NCI-H2171 treated with DMSO at 0.1 percent for 48 hours (cell line): ENCODE measurements at places on chromosomes 13 and 19.

GRCh38 chr19:33946535-33947264 lies 150.0 kb downstream of the KCTD15 start:
- DNase-seq = no peak

GRCh38 chr19:46015687-46016425 lies 7.0 kb downstream of the PGLYRP1 start:
- DNase-seq = peak; percentile 44

DNA sequence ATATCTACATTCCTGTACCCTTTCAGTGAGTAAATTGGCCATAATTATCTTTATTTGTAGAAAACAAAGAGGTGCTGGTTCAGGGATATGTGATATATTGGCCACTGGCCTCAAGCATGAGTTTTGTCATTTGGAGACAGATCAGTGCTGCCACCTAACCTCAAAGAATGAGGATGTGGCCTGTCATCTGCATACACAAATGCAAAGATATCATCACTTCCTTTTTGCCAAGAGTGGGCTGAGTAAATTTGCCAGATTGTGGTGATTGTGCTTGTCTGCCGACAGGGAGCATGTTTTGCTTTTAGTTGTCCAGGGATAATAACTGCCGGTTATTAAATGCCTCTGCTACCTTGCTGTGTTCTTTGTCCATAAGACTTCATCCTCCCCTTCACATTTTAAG lies 44.2 kb downstream of the WASF3 start:
- DNase-seq = no peak

DNA sequence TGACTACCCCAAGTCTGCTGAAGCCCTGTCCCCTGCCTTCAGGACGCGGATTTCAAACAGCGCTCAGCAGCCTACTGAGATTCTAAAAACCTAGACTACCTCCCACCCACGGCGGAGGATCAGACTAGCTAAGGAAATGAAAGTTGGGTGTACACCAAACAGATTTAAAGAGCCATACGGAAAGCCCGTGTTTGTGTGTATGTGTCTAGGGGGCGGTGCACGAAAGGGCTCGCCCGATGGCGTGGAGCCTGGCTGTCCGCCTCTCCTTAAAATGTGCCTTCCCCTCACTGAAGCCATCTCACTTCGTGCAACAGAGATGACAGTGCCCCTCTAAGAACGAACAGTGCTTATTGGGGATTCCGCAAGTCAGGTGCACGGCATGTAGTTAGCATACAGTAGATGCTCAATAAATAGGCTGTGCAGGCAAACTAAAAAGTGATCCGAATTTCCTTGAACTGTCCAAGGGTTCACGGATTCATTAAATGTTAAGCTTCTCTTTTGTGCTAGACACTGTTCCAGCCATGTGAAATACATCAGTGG lies 639 bp downstream of the LENG1 start:
- DNase-seq = no peak

GRCh38 chr19:48596679-48597465 lies 9.7 kb upstream of the SPACA4 start:
- DNase-seq = no peak

GRCh38 chr13:37134411-37135041 lies 29.1 kb upstream of the CSNK1A1L start:
- DNase-seq = no peak

DNA sequence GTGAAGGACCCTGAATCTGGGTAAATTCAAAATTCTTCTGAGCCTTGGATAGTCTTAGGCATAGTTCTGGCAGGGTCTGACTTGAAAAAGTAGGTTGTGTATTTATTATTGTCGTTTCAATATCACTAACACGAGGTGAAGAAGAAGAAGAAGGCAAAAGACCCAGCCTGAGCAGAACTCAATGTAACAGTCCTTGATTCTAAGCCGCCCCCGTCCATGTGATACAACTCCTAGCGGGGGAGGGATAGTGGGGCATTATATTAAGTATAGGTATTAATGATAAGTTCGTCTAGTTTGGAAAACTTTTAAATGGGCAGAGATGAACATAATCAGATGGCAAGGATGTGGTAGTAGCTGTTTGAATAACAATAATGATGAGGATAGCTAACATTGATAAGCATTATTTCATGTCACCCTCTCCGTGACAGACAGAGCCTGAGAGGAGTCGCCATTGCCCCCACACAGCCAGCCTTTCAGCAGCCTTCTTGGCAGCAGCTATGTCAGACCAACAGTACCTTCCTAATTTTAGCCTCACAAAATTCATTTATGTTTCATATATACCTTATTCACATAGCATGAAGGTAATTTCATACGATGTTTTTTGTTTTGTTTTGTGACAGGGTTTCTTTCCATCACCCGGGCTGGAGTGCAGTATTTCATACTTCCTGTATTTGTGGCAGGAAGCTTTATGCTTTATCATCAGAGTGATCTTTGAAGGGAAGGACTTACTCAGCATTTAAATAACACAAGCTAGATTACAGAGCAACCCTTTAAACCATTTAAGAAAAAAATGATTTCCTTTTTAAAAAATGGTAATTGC lies 64.4 kb upstream of the NPAS1 start:
- DNase-seq = no peak

GRCh38 chr13:71803066-71803465 lies 63.9 kb downstream of the DACH1 start:
- peak; percentile 39 for DNase-seq

DNA sequence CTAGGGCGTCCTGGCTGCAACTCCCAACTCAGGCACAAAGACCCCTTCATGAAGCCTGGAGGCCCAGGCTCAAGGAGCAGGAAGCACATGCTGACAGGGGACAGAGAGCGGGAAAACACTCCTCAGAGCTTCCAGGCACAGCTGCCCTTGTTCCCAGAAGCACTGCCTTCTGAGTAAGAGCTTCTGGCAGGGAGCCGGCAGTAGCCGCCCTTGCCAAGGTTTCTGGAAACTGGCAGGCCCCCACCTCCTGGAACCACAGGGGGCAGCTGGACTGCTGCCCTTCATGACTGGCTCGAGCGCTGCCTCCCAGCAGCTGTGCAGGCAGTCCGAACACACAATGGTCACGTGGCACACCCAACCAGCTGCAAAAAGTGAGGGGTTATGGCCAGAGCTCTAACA lies 33.6 kb upstream of the EPHX3 start:
- DNase-seq = no peak

GRCh38 chr13:61247149-61247936 lies 168.3 kb downstream of the PCDH20 start:
- no peak for DNase-seq

- DNase-seq = no peak
Measured at GRCh38 chr19:41901707-41902360, 18.9 kb downstream of the ARHGEF1 start.

DNA sequence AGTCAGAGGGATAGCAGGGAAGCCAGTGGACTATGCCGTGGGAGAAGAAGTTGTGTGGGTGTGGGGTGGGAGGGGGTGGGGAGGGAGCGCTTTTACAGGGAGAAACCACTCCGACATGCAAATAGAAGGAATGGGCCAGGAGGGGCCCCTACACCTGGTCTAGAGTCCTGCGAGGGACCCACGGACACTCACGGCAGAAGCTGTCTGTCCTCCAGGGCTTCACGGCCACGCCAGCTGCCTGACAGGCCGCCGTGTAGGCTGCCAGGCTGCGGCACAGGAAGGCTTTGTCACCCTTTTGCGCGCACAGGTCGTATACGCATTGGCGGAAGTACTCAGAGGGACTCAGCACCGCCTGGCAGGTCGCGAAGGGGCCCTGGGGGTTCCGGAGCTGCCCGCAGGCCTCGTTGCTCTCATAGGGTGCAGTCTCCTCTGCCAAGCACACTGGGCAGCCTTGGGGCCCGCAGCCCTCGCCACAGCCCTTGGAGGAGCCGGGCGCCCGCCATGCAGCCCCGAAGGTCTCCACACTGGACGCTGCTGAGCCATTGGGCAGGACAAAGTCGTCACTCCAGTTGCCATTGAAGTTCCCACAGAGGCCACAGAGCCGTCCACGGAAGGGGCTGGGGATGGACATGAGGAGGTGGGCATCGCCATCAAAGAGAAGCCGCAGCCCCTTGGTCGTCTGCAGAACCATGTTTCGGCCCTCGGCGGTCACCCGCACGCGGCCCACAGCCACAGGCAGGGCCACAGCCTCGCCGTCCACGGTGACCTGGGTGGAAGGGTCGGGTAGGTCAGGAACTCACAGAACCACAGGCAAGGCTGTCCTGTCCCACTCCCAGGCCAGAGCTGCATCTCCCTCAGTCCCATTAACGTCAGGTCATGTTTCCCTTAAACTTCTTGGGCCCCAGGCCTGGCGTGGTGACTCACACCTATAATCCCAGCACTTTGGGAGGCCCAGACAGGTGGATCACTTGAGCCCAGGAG lies 26.0 kb upstream of the FBL start:
- DNase-seq = no peak

GRCh38 chr19:37982655-37983054 lies 75.6 kb downstream of the SIPA1L3 start:
- DNase-seq = no peak

GRCh38 chr13:106001443-106001842 lies 534.0 kb downstream of the EFNB2 start:
- DNase-seq = no peak

- no peak for DNase-seq
Measured at GRCh38 chr13:38849315-38849714, 141.3 kb downstream of the STOML3 start.

GRCh38 chr13:87497426-87497825 lies 173.7 kb upstream of the SLITRK5 start:
- no peak for DNase-seq

GRCh38 chr13:40058757-40059236 lies 403.3 kb downstream of the COG6 start:
- no peak for DNase-seq

DNA sequence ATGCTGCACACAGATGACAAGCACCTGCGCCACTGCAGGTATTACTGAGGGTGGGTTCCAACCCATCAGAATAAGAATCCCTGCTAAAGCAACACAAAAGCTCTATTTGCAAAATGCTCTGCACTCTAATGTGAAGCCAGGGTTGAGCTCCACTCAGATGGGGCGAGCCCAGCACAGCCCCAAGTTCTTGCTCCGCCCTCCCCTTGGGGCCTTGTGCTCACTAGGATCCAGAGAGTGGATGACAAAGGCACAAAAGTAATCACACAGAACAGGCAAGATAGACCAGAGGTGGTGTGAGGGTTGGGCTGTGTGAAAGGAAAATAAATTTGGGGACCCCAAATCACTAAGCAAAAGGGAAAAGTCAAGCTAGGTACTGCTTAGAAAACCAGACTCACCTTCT lies 8.2 kb upstream of the ZNF611 start:
- no peak for DNase-seq

DNA sequence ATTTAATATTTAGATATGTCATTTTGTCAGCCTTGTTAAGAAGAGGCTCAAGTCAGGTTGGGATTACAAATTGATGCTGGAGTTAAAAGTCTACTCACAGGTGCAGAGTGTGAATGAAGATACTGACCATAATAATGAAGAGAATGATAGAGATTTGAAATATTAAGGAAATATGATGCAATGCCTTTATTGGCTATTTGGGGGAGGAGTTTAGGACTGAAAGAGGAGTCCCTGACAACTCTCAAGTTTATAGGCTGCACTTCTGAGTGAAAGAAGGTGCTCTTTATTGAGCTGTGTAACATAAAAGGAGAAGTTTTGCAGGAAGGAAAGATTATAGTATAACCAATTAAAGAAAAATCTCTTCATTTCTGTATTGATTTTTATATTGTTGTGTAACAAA lies 827.7 kb upstream of the PCDH9 start:
- no peak for DNase-seq

DNA sequence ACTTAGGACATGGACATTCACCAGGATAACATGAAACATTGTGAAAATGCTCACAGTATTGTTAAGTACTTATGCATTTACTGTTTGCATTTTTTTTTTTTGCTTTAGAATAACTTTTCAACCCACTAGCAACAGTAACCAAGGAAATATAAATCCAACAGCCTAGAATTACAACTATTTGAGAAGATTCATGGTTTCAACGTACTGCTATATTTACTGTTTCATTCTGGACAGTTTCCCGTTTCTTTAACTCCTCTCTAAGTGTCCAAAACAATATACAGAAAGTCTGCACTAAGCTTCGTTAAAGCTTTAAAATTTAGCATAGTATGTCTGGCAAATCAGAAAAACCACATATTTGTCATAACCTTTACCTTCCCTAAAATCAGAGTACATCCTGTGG lies 2.7 kb downstream of the SMAD9 start:
- no peak for DNase-seq

- no peak for DNase-seq
Measured at GRCh38 chr19:1854542-1855039, 6.3 kb upstream of the REXO1 start.

DNA sequence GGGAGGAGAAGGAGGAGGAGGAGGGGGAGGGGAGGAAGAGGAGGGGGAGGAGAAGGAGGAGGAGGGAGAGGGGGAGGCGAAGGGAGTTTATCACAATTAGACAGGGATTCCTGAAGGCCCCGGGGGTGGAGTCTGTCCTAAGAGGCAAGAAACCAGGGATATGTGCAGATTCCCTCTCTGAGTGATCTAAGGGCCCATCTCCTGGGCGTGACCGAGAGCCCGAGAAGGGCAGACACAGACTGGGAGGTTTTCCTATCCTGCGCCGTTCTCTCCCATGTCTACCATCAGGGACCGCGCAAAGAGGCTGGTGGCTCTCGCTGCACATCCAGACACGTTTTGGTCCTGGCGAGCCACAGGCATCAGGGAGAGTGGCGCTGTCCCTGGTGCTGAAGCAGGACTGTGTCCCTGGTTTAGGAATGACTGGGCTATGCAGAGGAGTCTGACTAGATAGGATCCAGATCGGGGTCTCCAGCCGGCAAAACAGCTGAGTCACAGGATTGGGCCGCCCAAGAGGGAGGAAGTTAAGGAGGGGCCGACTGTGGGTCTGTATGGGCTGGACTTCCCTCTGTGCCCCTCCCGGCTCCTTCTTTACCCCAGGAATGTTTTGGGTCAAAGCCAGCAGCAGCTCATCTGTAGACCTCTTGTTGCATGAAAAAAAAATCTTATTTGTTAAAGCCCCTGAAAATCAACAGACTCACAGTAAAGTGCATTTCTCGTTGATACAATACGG lies 17.9 kb upstream of the ZNF175 start:
- DNase-seq = no peak

DNA sequence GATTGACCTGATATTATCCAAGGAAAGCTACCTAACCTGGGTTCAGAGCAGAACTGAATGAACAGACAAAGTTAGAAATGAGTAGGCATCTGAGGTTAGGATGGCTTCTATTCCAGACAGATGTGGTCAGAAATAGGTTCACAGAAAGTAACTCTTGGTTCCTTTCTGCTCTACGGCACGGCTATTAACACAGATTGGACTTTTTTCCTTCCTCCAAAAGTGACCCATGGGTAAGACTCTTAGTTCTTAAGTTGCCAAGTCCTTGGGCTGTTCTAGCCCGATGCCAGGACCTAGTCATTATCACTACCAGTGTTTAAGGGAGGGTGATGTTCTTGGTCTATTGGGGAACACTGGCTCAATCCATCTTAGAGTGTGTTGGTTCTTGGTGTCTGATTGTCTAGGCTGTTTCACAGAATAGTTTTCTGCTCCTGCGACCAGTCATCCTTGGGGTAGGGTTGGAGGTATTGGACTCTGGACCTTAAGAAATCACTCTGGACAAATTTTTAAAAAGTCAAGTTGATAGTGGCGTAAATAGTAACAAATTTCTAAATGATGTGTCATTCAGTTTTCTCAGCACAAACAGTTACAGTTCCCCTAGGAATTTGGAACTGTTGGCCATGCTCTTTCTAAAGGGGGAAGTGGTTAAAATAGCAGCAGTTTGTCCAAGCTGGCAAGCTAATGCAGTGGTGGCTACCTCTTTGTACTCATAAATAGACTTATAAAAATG lies 60.1 kb upstream of the MYCBP2 start:
- DNase-seq = no peak

- DNase-seq = peak; percentile 91
Measured at GRCh38 chr19:42108527-42109389, 23.5 kb downstream of the POU2F2 start.
